ENCODE measurements at places on chromosomes 16 and 17.

- DNase-seq: no peak
Observed at GRCh38 chr16:77759821-77760220, 28.5 kb upstream of the VAT1L start.

DNA sequence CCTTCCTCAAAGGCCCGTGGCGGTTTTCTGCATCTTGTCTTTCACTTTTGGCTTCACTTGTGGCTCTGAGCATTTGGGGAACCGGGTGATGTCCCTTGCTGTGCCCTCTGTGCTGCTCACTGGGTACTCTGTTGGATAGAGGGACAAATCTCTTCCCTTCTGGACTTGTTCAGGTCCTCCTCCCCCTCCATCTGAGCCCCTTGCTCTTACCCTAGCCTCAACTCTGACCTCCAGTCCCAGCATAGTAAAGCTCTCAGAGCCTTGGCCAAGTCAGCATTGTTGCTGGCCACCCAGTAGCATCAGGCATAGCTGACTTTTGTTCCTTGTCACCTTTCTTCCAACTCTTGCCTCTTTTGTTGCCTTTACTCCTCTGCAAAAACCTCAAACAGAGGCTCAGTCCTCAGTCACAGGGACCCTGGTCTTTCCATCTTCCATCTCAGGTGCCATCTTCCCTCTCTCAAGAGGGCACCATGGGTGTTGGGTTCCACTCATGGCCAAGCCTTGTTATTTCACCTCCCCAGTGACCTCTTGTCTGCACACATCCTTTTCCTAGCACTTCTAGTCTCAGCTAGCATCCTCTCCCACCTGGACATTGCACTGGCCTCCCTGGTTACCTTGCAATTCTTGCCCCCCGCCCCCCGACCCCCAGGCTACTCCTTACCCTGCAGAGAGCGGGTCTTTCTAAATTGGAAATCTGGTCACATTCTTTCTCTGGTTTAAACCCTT is 393 bp upstream of the PSMB10 start:
- no peak for DNase-seq

DNA sequence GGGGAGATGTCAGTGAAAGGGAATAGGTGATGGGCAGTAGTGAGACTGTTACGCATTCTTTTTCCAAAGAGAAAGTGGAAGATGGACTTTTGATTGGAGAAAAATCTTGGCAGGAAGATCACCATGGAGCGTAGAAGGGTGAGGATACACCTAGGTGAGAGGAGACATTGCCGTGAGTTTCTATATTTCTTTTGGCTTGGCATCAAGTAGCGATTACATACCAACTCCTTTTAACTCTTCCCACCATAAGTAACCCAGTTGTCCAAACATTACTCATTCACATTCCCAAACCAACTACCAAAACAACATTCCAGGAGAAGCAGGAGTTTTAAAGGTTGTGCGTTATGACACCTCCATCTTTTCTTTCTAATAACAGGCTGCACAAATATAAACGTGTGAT is 10.7 kb upstream of the KRT28 start:
- DNase-seq: no peak

DNA sequence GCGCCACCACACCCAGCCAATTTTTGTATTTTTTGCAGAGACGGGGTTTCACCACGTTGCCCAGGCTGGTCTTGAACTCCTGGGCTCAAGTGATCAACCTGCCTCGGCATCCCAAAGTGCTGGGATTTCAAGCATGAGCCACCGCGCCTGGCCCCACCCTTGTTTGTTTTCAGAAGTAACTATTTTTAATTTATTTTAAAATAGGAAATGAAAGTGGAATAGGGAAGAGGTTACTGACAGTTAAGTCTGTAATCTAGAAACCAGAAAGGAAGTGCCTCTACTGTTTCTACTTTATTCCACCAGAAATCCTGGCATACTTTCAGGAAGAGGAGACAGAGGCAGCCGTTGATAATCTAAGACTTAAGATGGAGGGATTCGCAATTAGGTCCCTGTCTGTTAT is 225.6 kb downstream of the TANC2 start:
- DNase-seq: no peak

DNA sequence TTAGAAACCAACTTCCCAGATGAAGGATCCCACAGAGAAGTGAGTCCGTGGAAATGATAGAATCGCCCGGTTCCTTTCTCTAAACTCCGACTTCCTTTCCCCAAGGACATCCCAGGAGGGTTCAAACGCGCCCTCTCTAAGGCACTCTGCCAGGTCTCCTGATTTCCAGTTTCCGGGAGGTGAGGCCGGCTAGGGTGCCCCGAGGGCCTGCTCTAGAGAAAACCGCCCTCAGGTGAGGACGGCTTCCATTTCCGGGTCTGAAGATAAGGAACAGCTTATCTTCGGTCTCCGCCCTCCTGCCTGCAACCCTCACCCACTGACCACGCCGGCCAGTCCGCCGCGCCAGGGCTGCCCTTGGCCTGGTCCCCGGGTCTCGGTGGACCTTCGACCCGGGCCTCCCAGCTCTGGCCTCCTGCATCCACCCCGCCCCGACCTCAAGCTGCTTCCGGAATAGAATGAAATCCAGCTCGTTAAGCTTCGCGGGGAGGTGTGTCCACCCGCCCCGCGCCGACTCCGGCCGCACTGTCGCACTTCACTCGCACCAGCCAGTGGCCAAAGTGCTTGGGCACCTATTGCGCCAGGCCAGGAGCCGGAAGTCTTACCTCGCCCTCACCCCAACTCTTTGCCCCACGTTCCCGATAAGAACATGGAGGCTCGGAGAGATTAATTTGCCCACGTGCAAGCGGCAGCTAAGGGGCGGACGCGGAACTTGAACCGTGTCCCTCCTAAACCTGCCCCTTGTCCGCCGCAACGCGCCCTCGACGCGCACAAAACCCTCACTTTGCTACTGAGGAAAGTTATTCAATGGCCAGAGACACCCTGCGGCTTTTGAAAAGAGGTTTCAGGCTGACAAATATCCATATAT is 836 bp upstream of the MMP15 start:
- DNase-seq: no peak

- no peak for DNase-seq
Observed at GRCh38 chr17:82330322-82331239, 3.0 kb downstream of the SECTM1 start.

- DNase-seq: no peak
Observed at GRCh38 chr17:81843713-81844326, 9.0 kb upstream of the PPP1R27 start.

DNA sequence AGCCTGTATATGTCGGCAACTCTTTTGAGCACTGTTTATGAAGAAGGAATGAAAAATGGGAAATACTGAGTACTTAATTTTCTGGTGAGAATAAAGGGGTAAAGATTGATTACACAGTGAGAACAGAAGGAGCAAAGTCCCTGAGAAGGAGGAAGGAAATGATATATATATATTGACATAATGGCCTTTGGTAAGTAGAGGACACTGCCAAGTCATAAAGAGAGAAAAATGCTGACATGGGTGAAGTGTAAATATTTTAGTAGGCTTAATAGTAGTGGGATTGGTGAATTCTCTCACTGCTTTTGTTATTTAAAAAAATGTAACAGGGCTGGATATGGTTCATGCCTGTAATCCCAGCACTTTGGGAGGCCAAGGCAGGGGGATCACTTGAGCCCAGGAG is 16.2 kb downstream of the VMP1 start:
- no peak for DNase-seq

- no peak for DNase-seq
Observed at GRCh38 chr16:4340443-4340842, 10.7 kb downstream of the PAM16 start.

GRCh38 chr16:2992383-2993081 is 12.3 kb upstream of the PKMYT1 start:
- DNase-seq: no peak

- DNase-seq: no peak
Observed at GRCh38 chr17:3104322-3104721, at the start of gene OR1D2. Gene OR1D2, minus strand, starts transcription at chr17:3104422. Its CDS starts 11,426 bp downstream, at chr17:3092996.

DNA sequence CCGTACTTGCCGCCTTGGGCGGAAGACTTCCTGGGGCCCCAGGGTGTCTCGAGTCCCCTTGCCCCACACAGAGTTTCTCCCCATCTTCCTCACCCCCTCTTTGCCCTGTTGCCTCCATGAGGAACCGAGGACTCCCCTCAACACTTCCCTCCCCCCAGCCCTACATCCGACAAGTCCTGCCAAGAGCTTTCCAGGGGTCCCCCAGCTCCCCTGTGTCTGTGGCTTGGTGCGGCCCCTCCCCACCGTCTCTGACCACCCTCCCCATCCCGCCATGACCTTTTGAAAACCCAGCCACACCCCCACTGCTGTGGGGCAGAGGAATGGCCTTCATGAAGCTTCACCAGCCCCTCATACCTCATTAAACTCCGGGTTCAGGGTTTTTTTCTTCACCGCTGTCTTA is 11.4 kb downstream of the SCGB1C2 start:
- no peak for DNase-seq

DNA sequence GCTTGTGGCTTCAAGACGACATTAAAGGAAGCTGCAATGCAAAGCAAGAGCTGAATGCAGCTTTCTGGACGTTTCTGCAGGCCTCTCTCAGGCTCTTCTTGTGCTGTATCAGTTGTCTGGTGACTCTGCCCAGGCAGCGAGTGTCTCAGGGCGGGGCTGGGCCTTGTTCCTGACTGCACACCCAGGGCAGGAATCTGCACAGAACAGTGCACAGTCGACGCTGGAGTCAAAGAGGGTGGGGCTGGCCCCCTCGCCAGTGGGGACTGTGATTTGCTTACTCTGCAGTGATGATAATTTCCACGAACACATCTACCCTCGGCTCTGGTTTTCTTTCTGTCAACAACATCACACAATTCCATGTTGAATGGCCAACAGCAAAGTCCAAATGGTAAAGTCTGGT is 60.7 kb downstream of the IRF8 start:
- DNase-seq: no peak

- no peak for DNase-seq
Observed at GRCh38 chr17:81294512-81295030, 536 bp downstream of the SLC38A10 start.

GRCh38 chr17:82696916-82697807 is 1.3 kb downstream of the RAB40B start:
- DNase-seq: no peak

DNA sequence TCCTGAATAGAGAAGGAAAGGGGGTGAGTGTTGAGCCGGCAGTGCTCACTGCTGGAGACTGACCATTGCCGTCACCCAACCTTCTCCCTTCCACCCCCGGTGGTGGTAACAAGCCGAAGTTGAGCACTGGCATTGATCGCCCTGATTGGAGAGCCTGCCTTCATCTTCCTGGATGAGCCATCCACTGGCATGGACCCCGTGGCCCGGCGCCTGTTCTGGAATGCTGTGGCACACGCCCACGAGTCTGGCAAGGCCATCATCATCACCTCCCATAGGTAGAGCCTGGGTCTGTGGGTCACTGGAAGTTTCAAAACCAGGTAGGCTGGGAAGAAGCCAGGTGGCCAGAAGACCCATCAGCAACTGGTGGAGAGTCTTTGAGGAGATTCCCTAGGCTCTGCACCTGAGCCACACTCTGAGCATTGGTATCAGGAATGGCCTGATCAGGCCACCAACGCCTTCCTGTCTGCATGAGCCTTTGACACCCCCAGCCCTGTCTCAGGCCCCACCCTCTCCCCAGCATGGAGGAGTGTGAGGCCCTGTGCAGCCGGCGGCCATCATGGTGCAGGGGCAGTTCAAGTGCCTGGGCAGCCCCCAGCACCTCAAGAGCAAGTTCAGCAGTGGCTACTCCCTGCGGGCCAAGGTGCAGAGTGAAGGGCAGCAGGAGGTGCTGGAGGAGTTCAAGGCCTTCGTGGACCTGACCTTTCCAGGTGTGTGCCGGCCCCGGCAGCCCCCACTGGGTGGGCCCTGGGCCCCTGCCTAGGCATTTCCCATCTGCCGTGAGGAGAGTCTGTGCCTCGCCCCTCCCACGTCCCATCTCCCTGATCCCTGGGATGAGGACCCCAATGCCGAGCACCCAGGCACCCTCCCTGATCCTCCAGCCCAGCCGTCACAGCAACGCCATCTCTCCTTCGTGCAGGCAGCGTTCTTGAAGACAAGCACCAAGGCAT is 4.9 kb upstream of the CCNF start:
- no peak for DNase-seq

GRCh38 chr16:12289175-12290063 is 312.9 kb downstream of the SNX29 start:
- DNase-seq: no peak

GRCh38 chr16:11640987-11641817 is 27.1 kb upstream of the SNN start:
- DNase-seq: no peak

- no peak for DNase-seq
Observed at GRCh38 chr16:88331989-88332920, 50.5 kb upstream of the ZNF469 start.

DNA sequence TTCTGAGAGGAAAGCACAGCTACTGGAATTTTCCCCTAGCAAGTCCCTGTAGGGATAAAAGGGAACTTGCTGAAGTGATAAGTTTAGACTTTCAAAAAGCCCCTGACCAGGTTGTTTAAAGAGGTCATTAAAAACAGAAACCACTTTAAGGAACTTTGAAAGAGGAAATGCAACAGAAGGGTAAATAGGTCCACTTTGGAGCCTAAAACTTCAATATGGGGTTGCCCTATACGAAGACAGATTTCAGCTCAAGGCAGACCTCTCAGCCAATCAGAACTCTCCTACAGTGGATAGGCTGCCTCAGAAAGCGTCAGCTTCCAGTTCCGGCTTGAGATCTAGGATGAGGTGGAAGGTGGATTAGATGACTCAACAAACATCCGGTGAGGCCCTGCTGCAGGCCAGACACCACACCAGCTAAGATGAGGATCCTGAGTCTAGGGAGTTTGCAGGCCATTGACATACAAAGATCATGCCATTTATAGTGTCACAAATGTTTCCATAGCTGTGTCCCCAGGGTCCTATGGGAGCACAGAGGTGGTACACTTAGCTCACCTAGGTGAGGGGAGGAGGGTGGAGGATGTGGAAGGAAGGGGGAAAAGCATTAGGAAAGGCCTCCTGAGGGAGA is 7.9 kb upstream of the MFSD6L start:
- DNase-seq: no peak

- no peak for DNase-seq
Observed at GRCh38 chr16:49746545-49746944, 109.4 kb downstream of the ZNF423 start.

DNA sequence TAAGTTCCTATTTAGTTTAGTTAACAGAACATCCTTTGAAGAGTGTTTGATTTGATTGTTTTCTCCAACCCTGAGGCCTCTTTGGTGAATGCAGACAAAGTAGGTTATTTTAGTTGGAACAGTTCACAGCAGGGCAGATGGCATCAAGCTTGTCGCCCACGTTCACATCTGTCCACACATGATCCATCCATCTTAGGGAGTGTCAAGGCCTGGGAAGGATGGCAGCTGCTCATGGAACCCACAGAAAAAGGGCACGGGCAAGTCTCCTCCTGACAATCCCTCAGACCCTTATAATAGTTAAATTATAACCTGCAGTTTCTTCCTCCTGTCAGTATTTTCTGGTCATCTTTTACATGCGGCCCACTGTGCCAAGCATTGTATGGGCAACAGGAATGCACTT is 60.2 kb downstream of the KNOP1 start:
- no peak for DNase-seq

- no peak for DNase-seq
Observed at GRCh38 chr16:14238756-14239155, 167.6 kb downstream of the MRTFB start.

DNA sequence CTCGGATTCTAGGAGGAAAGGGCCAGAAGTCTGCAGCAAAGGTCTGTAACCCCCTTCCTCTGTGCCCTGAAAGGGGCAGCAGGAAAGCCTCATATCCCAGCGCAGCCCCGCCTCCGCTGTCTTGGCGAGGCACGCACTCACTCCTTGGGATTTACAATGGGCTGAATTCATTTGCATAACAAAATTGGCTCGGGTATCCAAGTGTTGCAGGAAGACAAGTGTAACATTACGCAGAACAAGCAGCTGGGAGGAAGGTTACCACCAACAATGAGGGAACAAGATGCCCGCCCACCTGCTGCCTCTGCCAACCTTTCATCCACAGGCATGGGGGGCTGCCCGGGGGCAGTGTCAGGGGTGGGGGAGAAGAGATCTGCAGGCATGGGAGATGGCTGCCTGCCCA is 130.4 kb downstream of the MRM1 start:
- no peak for DNase-seq

All from stimulated activated CD8-positive, alpha-beta memory T cell treated with anti-CD3 and anti-CD28 coated beads, Interleukin-7, amount 100 ng/mL, for 48 hours (primary cell).